ENCODE measurements at places on chromosomes 11 and 22. TPM values are rescaled to one million over a fixed set of nuclear protein-coding genes. Genes with fewer than 3 reads are reported as not detected.

Gene CARD10
- total RNA-seq, result 10.3 TPM

Gene FANCF
- 4.8 TPM for total RNA-seq

Gene ZP1
- 0.14 TPM for total RNA-seq

Gene SERGEF
- 15.2 TPM for total RNA-seq

Gene PLA2G3
- total RNA-seq, result not detected

Gene C1QTNF5
- 17.5 TPM for total RNA-seq

Gene FERMT3
- total RNA-seq, result 9.6 TPM

DNA sequence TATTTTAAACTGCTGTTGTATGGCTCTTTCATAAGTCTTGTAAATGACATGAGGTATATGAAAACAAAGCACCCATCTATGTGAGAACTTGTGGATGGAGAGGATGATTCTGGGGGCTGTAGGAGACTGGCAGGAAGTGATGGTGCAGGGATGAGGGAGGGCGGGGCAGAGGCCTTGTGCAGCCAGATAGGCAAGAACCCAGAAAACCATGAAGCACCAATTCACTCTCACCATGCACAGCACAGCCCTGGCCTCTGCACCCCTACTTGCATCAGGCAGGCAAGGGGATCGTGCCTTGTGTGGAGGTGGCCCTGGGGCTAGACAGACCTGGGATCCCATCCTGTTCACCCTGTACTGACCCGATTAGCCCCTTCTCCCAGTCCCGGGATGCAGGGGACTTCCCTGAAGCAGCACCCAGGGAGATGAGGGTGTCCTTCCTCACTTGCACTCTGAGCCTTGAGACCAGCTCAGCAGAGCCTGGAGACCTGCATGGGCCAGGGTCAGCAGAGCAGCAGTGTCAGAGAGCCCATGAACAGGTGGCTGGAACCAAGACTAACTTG, 85.5 kb downstream of the MORC2 start:
- DNase-seq, result peak; percentile 16

DNA sequence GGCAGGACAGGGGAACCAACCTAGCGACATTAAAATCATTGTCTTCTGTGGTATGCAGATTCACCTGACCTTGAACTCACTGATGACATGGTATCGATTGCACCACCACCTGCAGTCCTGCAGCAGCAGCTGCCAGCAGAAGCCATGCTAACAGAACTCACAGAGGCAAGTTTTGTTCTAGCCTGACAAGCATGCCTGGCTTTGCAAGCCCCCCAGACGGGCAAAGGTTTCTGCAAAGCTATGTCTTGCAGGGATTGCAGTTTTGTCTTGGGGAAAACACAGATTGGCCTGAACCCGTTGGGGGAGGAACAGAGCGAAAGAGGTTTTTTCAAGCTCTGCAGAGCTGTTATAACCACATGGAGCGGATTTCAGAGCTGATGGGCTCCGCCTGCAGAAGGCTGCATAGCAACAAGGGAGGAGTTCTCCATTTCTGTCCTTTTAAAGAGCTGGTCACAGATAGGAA, 221.0 kb downstream of the HIPK3 start:
- DNase-seq, result no peak

DNA sequence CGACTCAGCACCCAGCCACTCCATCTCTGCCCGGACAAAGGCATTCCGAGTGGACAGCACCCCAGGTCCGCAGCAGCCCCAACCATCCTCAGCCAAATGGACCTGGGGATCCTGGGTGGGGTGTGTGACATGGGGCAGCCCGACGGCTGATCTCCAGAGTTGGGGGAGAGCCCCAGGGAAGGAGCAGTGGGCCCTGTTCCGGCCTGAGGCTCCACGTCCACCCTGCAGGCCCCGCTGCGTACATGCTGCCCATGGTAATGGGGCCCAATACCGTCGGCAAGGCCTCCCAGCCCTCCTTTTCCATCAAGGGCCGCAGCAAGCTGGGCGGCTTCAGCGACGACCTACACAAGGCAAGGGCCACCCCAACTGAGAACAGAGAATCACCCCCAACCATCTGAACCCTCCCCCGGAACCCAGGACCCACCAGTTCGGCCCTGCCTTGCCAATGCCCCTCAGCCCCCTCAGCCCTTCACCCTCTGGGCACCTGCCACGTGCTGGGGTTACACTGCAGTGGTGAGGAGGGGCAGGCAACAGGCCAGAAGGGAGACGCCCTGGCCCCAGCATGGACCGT, 5.4 kb downstream of the SCGB1C1 start:
- DNase-seq, result no peak

GRCh38 chr22:46914916-46915894, 152.8 kb downstream of the TBC1D22A start:
- no peak for DNase-seq

DNA sequence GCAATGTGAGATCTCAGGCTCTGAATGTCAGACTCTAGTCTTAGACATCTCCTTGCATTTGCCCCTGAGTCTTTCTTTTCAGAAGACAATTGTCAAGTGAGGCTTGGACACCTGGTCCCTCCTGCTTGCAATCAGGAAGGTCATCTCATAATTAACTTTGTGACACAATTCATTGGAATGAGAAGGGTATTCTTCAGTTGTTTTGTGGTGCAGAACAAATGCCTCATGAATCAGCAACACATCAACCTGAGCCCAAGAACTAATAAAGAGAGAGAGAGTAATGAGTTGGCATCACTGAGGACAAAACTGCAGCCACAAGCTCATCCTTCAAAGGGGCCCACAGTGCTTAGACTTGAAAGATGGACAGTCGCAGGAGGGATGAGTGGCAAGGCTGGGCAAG, 375.8 kb downstream of the INSC start:
- no peak for DNase-seq

- no peak for DNase-seq
These were observed 60.2 kb upstream of the HMGXB4 start for GRCh38 chr22:35197071-35197470.

- no peak for DNase-seq
These were observed 4.3 kb downstream of the INPPL1 start for GRCh38 chr11:72228844-72229231.

- no peak for DNase-seq
These were observed 373.6 kb upstream of the DDI1 start for GRCh38 chr11:103662880-103663279.

GRCh38 chr11:45210846-45211245, 64.4 kb downstream of the PRDM11 start:
- DNase-seq, result no peak

GRCh38 chr11:45850446-45850845, 3.2 kb downstream of the CRY2 start:
- DNase-seq, result no peak

GRCh38 chr11:128394431-128395089, 192.8 kb downstream of the ETS1 start:
- no peak for DNase-seq

- DNase-seq, result no peak
These were observed 19.9 kb downstream of the CTNND1 start for GRCh38 chr11:57781529-57781943.

GRCh38 chr22:34111210-34111824, 191.0 kb upstream of the LARGE1 start:
- no peak for DNase-seq

GRCh38 chr22:37996079-37996478, 11.7 kb upstream of the SOX10 start:
- DNase-seq, result no peak

GRCh38 chr22:30424534-30425326, 838 bp upstream of the MTFP1 start:
- peak; percentile 59 for DNase-seq

DNA sequence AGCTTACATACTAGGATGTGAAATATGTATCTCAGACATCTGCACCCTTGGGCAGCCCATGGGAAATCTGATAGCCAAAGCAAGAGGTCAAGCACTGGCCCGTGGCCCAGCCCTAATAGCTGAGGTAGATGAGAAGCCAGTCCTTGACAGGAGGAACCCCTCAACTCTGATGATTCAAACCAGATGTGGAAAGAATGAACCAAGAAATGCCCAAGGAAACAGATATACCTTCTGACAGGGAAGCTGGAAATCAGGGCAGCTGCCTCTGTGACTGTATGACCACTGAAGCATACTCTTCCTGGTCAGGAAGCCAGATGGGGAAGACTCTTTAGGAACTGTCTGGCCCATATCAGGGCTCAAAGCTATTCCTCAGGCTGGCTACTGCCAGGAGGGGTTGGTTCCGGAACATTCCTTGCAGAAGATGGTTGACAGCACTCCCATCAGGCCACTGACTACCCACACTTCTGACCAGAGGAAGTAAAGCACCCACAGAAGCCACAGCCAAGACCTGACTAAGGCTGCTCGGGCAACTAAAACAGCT, 124.2 kb downstream of the SWAP70 start:
- no peak for DNase-seq

- peak; percentile 71 for DNase-seq
These were observed 53.2 kb downstream of the TRIOBP start for GRCh38 chr22:37749831-37750595.

DNA sequence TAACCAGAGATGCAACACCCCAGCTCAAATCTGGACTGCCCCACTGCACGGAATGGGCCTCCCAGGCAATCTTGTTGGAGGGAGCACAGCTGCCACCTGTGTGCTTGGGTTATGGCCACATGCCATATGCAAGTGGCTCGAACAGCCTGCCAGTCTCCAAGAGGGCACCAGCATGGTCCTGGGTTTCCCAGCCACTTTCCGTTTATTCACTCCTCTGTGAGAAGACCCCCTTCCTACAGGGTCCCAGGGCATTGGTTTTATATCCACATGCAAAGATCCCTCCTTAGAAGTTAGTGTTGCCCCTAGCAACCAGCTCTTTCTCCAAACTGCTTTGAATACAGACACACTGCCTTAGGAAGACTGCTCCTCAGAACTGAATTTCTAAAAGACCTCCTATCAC, 487.8 kb downstream of the BUD13 start:
- no peak for DNase-seq
